ENCODE measurements at places on chromosomes 16 and 17.

DNA sequence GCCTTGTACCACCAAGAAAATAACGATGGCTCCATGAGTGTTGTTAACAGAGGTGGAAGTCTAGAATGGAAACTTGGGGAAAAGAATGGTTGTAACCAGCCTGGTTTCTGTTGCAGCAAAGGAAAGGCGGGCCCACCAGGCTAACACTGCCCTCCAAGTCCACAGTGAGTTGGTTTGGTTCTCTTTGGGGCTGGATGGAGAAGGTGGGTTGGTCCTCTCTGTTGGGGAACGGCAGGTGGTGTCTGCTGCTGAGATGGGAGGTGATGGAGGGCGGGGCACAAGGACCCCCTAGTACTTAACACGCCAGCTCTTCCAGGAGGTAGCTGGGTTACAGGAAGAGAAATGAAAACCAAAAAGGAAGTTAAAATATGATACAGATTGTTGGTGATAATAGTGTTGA, 76.6 kb upstream of the PLCG2 start:
- DNase-seq, result no peak

GRCh38 chr17:69388822-69389442, 25.6 kb upstream of the MAP2K6 start:
- DNase-seq, result no peak

- DNase-seq, result no peak
These were observed 135.4 kb upstream of the SOX9 start for GRCh38 chr17:71985111-71986039.

GRCh38 chr17:78852709-78853121, 12.1 kb upstream of the USP36 start:
- no peak for DNase-seq

DNA sequence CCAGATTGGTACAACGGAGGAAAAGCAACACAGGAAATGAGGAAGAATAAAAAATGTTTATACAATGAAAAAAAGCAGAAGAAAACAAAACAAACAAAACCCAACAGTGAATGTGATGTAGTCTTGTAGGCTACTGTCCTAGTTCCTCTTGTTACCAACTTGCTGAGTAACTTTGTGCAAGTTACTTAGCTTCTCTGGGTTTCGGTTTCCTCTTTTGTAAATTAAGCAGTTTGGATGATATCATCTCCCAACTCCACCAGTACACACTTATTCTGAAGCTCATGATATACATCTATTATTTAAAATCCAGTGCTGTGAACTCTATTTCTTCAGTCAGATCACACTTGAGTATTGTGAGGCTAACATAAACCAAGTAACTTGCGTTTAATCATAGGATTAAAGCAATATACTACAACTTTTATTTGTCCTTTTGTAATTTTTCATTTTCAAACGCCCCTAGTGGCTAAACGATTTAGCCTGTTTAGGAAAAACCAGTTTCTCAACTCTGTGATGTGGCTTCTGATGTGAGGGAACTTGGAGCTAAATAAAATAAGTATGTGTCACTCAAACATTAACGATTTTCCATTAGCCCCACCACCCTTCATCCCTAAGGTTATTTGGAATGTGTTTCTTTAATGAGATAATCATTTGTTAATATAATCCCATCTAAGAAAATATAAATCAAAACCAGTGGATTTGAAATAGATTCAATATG, 1.4 kb upstream of the UNK start:
- DNase-seq, result no peak

DNA sequence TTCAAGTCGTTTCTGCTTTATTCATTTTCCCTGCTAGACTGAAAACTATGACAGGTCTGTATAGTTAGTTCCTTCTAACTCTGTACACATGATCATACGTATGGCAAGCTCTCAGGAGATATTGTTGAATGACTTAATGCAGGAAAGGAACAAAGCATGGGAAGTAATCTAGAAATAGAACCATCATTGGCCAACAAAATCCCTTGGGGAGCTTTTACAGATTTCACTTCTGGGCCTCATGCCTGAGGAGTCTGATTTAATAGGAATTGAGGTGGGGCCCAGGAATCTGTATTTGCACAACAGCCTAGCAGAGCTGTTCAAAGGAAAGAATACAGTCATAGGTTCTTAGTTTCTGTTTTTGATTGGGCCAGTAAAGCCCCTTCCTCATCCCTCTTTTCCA, 229.2 kb downstream of the MAP2K6 start:
- DNase-seq, result no peak

- DNase-seq, result no peak
These were observed 26.8 kb upstream of the AXIN2 start for GRCh38 chr17:65588181-65588808.

- no peak for DNase-seq
These were observed 885.8 kb downstream of the KCNJ2 start for GRCh38 chr17:71055128-71055527.

DNA sequence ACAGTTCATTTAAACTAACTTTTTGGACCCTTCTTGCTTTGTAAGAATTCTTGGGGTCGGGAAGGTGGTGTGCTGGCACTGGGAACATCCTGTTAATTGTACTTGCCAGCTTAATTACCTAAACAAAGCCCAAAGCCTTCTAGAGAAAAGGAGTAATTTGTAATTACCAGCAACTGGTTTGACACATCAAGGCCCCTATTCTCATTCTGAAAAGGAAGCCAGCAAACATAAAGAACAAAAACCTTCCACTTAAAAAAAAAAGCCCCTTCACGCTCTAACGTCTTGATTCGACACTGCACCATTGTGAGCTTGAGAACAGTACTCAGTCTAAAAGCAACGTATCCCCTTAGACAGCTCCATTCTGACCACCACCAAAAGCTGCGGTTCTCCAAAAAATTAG, 74.7 kb upstream of the RPH3AL start:
- no peak for DNase-seq

Data from activated naive CD4-positive, alpha-beta T cell treated with Interleukin-2 at 50 U/mL for 16 hours (primary cell).